ENCODE measurements at places on chromosomes 3 and 15.
A peak's percentile ranks its signal among the peaks of the same experiment; 100 is the strongest.

DNA sequence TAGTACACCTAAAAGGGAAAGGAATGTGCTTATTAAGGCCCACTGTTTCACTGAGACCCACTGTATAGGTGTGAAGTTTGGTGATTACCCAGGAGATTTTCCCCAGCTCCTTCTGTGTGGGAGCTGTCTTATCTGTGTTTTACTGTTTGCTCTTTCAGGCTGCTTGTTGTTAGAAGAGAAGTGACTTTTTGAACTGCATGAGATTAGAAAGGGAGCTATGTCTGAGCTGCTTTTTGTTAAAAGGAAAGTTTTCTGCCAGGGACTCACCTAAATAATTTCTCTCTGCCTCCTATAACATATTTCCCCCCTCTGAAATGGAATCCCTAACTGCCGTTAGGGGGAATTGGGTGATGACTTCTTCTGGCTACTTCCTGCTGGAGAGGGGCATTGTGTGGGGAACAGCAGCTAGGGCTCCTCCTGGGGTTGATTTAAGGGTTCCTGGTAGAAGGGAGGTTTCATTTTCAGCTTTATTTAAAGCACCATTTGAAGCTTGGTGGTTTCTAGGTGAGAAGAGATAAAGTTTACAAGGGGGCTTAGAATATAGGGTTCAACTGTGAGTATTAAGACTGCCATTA lies 77.1 kb upstream of the ATP11B start:
- DNase-seq = no peak

DNA sequence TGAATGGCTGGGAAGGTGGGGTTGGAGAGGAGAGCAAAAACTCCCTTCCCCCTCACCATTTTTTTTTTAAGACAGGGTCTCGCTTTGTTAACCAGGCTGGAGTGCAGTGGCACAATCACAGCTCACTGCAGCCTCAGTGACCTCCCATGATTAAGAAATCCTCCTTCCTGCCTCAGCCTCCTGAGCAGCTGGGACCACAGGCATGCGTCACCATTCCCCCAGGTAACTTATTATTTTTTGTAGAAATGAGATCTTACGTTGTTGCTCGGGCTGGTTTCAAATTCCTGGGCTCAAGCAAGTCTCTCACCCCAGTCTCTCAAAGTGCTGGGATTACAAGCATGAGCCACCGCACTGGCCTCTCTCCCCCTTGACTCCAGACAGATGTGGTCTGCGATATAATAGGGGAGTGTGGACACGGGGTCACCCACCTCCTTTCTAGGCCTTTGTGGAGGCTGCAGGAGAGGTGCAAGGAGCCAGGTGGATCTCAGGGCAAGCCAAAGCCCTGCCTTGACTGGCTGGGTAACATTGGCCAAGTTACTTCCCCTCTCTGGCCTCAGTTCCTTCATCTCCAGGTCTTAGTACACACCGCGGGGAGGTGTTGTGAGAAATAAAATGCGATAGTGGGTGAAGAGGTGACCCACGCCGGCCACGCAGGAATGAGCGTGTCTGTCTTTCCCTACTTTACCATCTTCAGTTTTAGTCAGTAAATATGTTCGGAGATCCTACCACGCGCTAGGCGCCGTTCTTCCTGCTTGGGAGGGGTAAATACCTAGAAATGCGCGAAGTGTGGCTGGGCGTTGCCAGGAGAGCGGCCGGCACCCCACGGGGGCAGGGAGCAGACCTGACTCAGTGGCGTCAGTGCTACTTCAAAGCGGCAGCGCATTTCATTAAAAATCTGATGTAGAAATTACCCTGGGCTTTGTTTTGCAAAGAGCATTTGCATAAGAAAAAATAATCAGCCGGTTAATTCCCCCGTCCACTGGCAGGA lies 20.2 kb upstream of the CORO2B start:
- no peak for DNase-seq

GRCh38 chr3:141218162-141218835 lies 13.3 kb upstream of the PXYLP1 start:
- DNase-seq = no peak

- DNase-seq = no peak
These were observed 615 bp downstream of the HES1 start for GRCh38 chr3:194136519-194137007.

GRCh38 chr3:130480736-130481135 lies 36.2 kb upstream of the COL6A6 start:
- peak; percentile 29 for DNase-seq

DNA sequence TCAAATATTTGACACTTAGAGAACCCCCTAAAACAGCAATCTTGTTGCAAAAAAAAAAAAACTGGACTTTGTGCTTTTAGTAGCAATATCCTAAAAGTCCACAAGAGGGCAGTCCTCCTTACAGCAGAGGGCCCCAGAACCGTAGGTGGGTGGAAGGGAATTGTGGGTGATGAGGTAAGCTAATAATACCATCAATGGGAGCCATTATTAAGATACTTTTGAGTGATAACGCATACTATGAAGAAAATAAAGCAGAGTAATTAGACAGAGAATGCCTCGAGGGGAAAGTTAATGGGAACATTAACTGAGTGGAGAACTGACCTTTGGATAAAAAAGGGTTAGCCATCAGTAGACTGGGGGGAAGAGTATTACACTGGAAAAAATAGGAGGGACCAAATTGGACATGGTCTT lies 229.9 kb downstream of the THRB start:
- peak; percentile 74 for DNase-seq

DNA sequence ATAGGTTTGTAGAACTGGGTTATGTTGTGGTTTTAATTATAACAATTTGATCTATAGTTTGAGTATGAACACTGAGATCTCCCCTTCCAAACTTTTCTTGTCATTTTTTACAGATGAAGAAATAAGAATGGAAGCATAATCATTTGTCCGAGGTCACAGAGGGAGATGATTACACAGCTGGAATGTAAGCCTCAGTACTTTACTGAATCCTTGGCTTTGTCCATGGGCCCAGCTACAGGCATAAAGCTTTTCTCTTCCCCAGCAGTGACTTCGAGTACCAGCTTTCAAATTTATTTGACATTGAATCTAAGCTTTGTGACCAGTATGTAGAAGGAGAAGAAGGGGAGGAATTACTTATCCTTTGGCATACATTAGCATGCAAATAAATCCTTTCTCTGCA lies 80.9 kb upstream of the DCBLD2 start:
- no peak for DNase-seq

DNA sequence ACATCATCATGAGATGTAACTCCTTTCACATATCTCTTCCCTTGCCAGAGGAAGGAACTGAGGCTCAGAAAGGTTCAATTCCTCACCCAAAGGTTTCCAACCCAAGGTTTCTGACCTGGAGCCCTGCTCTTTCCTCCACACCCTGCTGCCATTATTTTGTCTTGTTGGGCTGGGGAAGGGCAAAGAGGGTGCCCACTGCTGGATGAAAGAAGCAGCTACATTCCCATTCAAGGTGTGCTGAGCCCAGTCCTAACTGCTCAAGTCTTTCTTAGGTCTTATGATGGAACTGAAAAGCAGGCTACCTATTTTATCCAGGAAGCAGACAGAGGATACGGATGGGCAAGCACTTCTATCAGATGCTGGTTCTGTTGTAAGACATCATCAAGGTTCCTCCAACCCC lies 258.0 kb upstream of the CTDSPL start:
- DNase-seq = no peak

DNA sequence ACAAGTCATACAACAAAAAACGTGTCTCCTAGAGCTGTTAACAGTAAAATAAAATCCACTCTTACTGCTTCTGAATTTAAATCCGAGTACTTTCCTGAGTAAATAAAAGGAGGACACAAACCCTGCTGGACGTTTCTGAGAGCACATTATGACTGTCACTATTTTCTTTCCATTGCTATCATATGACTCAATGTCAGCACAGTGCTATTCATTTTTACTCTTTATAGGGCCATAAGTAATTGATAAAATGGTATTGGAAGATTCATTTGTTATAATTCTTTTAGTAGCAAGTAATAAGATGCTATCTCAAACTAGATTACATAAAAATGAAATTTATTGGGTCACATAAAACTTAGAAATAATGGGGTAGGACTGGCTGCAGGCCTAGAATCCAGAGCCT lies 68.6 kb downstream of the ALCAM start:
- DNase-seq = no peak

- DNase-seq = no peak
These were observed 1042.9 kb downstream of the ROBO1 start for GRCh38 chr3:78724859-78725258.

- DNase-seq = peak; percentile 85
These were observed 66.1 kb downstream of the RPN1 start for GRCh38 chr3:128584412-128585020.

- DNase-seq = no peak
These were observed 14.7 kb downstream of the PAK2 start for GRCh38 chr3:196754091-196754981.

- no peak for DNase-seq
These were observed 135.5 kb upstream of the RARB start for GRCh38 chr3:25292595-25292994.

GRCh38 chr15:34648294-34648631 lies 64.8 kb upstream of the GOLGA8B start:
- DNase-seq = no peak

DNA sequence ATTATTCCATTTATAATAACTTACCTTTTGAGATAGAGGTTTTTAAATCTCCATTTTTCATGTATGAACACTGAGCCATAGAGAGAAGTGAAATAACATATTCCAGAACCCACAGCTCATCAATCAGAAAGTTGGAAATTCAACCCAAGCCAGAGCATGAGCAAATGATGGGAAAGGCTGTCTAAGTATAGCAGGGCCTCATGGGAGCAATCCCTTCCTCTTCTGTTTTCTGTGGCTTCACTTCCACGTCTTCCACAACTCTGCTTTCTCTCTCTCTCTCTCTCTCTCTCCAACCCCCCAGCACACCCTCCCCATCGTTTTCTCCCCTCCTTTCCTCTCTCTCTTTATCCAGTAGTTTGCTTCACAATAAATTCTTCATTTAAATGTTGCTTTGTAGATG lies 14.8 kb upstream of the IL1RAP start:
- DNase-seq = no peak

- no peak for DNase-seq
These were observed 19.7 kb downstream of the FAN1 start for GRCh38 chr15:30923429-30923828.

- no peak for DNase-seq
These were observed 34.4 kb upstream of the HCN4 start for GRCh38 chr15:73403171-73403570.

- no peak for DNase-seq
These were observed 8.1 kb upstream of the SPG21 start for GRCh38 chr15:64997745-64998375.
